ENCODE measurements at places on chromosomes 4 and X.

- no peak for DNase-seq
Measured at GRCh38 chr4:172708184-172708583, 460.4 kb upstream of the GALNT7 start.

DNA sequence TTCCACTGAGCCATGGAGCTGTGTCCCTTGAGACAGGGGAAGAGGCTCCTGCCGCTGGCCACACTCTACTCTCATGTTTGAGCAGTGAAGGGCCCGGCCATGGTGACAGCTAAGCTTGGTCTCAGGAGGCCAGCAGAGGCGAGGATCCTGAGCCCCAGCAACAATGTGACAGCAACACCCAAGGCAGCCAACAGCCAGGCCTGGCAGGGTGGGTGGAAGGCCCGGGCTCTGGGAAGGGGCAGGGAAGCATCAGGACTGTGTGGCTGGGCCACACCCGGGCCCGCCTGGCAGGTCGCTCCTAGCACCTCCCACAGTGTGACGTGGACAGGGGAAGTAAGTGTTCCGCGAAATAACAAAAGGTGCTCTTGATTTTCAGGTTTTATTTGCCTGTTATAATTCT lies 24.8 kb downstream of the L1CAM start:
- DNase-seq: no peak

- no peak for DNase-seq
Measured at GRCh38 chr4:1169171-1169671, 3.2 kb downstream of the SPON2 start.

DNA sequence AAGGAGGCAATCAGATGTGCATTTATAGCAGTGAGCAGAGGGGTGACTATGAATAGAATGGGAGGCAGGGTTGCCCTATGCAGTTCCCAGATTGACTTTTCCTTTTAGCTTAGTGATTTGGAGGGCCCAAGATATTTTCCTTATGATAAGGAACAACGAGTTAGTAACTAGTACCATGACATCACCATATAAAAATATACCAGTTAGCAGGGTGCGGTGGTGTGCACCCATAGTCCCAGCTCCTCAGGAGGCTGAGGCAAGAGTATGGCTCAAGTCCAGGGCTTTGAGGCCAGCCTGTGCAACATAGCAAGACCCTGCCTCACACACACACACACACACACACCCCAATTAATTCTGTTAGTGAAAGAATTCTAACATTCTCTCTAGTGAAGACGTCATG lies 53.0 kb downstream of the IL13RA2 start:
- DNase-seq: no peak

- no peak for DNase-seq
Measured at GRCh38 chr4:76298227-76298626, 8.3 kb upstream of the STBD1 start.

DNA sequence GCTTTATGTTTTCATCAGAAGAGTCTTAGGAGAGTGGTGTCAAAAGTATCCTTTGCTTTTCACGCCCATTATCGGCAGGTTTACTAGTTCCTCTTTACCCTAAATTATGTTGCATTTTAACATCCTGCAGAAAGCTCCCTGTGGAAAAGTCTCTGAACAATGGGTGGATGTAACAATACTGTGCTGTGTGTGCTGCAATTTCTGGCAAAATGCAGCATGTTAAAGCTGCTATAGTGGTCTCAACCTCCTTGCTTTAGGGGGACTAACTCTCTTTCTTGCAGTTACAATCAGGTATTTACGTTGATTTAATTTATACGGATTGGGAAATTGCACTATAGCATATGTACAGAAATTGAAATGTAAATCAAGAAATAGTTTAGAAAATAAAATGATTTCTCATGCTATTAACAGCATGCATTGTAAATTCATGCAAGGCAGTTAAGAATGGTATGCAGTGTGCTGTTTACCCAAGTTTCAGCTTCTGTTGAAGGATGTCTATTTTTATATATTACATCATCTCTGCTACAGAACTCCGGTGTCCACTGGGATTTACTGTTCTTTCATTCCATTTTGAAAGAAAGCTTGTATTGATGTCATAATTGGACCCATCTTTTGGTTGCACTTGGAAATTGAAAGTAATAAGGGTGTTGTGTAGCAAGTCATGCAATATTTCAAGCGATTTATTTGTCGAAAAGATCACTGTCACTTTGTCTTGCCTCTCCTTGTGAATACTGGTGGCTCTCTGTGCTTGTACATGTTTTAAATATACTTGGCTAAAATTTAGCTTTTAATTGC lies 145.7 kb downstream of the RAPGEF2 start:
- no peak for DNase-seq

DNA sequence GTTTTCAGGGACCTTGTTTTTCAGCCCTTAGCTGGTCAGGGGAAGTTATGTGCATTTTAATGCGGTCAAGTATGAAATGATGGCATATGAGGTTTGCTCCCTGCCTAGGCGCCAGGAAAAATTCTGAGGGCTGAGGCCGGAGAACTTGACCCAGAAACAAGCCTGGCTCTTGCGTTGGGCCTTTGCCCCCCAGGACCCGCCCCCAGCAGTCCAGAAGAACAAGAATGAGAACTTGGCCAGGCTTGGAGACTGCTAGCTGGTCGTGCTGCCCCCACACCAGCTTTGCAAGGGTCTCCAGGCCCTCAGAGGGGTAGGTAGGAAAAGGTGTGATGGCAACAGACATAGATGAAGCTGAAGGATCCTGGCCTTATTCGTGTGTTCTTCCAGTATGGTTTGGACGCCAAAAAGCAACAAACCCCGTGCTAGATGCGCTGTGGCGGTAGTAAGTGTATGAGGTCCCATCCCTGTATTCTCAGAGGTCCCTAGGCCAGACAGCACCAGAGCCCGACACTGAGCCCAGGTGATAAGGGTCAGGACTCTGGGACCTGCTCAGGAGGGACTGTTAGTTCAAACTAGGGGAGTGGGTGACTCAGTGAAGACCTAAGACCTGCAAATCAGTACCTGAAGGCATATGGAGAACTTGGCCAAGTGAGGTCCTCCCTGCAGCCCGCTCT lies 10.5 kb downstream of the NKX3-2 start:
- DNase-seq: no peak

DNA sequence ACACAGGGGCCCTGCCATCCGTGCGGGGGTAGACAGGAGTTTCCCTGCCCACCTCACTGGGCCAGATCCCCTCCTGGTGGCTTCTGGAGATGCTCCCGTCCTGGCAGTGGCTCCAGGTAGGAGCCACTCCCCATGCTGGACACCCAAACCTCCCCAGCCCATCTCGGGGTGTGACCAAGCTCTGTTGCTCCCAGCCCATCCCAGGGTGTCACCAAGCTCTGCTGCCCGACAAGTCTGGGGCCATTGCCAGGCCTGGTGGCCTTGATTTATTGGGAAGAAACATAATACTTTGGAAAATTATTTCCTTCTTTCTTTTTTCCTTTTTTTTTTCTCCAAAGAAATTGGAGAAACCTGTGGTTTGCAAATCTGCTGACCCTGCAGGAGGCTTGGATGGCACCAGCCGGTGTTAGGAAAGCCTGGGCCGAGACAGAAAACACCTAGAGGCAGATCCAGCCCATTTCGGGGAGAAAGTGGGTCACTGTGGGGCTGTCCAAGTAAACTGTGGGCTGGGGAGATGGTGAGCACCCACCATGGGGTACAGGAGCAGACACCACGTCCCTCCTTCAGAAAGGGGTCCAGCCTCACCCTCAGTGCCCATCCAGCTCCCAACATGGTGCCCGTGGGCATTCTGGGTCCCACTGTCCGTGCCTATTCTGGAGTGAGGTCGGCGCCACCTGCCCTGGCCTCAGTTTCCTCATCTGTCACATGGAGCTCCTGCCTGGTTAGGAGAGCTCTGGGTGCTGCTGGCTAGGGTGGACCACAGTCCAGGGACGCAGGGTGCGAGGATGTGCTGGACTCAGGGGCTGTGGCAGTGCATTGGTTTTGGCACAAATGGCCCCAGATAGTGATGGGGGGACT lies 59.4 kb upstream of the ADRA2C start:
- DNase-seq: no peak

- no peak for DNase-seq
Measured at GRCh38 chr4:122992057-122992456, 69.7 kb upstream of the NUDT6 start.

- DNase-seq: no peak
Measured at GRCh38 chr4:154004016-154004415, 215.1 kb upstream of the SFRP2 start.

DNA sequence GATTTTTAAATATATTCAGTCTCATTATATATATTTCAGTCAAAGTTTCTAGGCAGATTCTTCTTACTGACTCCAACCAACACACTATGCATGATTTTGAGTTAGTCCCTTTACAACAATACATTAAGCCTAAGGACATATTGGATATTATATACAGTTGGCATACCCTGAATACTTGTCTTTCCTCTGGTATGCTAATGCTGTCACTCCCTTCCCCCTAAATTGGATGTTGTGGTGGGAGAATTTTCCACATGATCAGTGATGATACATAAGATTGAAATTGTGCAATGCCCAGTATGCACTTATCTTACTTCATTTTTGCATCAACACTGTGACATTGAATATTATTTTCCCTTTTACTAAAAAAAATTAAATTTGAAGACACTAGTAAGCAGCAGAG lies 935.2 kb downstream of the PCDH7 start:
- no peak for DNase-seq

- DNase-seq: no peak
Measured at GRCh38 chr4:19455196-19455595, 796.5 kb upstream of the SLIT2 start.

GRCh38 chrX:49919617-49920016 lies 2.8 kb upstream of the CLCN5 start:
- no peak for DNase-seq

- no peak for DNase-seq
Measured at GRCh38 chr4:7134737-7135388, 57.5 kb upstream of the SORCS2 start.

GRCh38 chrX:14290335-14290734 lies 239.0 kb upstream of the GLRA2 start:
- no peak for DNase-seq

DNA sequence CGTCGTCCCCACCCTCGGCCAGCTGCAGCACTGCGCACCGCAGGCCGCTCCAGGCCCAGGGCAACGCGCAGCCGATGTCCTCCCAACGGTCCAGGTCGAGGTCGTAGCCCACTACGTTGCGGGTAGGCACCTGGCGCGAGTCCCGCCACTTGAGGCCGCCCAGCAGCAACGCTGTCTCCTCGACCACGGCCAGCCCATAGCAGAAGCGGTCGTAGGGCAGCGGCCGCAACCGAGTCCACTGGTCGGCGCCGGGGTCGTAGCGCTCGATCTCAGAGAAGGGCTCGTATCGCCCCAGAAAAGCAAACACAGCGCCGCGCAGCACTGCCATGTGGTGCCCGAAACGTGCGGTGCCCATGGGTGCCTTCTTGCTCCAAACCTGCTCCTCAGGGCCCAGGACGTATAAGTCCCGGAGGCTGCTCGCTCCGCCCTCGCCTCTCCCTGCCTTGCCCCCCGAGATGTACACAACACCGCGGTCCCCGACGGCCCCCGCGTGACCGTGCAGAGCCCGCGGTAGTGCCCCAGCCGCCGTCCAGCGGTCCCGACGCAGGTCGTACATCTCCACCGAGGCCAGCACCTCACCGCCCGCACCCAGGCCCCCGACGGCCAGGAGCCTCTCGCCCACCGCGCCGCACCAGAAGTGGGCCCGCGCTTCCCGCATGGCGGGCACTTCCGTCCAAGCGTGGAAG lies 2.1 kb downstream of the KLHL34 start:
- no peak for DNase-seq

DNA sequence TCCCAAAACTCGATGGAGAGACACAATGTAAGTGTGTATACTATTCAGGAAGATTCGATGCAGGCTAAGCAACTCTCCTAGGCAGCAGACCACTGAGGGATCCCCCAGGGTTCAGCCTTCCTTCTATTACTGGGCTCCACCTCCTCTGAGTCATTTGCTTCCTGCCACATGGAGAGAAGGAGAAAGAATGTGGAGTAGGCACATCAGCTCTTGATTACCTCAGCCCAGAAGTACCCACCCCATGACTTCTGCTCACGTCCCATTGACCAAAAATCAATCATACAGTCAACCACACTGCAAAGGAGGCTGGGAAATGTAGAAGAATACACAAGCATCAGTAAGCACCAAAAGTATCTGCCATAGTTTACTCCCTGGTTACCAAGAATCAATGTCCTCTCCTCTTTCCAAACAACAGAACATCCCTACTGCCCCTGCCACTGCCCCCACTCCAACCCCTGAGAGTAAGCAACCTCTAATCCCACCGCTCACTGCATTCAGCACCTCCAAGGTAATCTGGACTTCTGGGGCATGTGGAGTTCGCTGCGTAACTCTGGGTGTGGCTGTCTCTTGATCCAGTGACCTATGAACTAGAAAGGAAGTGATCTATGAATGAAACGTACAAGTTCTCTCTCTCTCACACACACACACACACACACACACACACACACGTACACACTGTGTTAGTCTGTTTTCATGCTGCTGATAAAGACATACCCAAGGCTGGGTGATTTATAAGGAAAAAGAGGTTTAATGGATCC lies 91.2 kb upstream of the C1QTNF7 start:
- no peak for DNase-seq

- DNase-seq: no peak
Measured at GRCh38 chrX:153910446-153910845, 6.0 kb downstream of the AVPR2 start.

DNA sequence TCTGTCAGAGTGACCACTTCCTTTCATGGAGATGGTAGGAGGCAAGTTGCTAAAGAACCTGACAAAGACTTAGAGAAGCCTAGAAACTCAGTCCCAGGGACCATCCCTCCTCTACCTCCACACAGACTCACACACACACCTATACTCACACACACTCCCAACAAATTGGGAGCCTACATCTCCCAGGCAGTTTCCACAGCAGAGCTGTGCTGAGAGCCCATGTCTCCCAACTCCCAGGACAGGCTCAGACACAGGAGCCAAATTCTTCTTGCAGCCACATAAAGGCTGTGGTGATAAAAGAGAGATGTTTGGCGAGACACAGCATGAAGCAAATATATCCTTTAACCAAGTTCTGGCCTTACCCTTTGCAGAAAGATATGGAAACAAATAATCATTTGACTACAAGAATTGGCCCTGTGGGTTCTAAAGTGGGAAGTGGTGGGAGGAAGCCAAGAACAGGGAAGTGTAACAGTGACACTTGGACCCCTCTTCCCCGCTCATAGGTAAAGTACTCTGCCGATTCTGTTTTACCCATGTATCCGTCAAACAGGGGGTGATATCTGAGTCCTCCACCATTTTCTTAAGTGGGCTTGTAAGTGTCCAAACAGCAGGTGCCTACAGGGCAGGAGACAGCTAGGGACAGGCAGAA lies 11.0 kb upstream of the IDS start:
- DNase-seq: no peak

- DNase-seq: no peak
Measured at GRCh38 chr4:65358914-65359313, 311.4 kb downstream of the EPHA5 start.

GRCh38 chr4:145406970-145407369 lies 74.7 kb upstream of the SMAD1 start:
- no peak for DNase-seq

GRCh38 chr4:15756361-15756861 lies 21.7 kb upstream of the CD38 start:
- DNase-seq: no peak

DNA sequence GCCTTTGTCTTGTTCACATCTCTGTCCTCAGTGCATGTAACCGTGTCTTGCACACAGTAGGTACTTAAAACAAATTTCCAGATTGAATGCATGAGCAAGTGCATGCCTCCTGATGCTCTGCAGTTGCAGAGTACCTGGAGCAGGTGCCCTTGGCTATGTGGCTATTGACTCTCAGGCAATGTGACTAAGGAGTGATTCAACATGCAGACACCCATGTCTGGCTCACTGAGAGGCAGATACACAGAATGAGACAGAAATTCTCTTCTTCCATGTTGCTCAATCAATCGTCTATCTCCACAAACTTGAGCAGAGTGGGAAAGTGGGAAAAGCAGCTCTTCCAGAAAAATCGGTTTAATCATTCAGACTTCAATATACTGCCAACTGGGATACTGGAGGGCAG lies 111.0 kb downstream of the CHRDL1 start:
- no peak for DNase-seq

Measured in cortex of kidney (tissue), 1 donor.